ENCODE measurements at places on chromosomes 1 and 21. TPM values are rescaled to one million over a fixed set of nuclear protein-coding genes. Genes with fewer than 3 reads are reported as not detected.

Gene FNBP1L
- 40.6 TPM for total RNA-seq

- peaks cover 48% of the 10 kb centered on the region for H3K36me3 ChIP-seq
- no peak overlapping the region for H3K27ac ChIP-seq
- H3K4me3 ChIP-seq = no peak overlapping the region
- no peaks in the 10 kb centered on the region for H3K4me1 ChIP-seq
Observed at GRCh38 chr1:43590388-43590925, 59.5 kb upstream of the KDM4A start.

GRCh38 chr21:35328856-35329455, 279.9 kb upstream of the RUNX1 start:
- no peaks in the 10 kb centered on the region for H3K27me3 ChIP-seq
- H3K27ac ChIP-seq = no peak overlapping the region
- H3K36me3 ChIP-seq = no peaks in the 10 kb centered on the region
- no peak overlapping the region for H3K4me3 ChIP-seq
- DNase-seq = no peak
- peaks cover 5% of the 10 kb centered on the region for H3K4me1 ChIP-seq

Gene LPAR3
- total RNA-seq = 5.7 TPM

Gene ADCY10
- 0.09 TPM for total RNA-seq

Gene CAMK1G
- 0.56 TPM for total RNA-seq

Gene SLAMF1
- total RNA-seq = 1.4 TPM

DNA sequence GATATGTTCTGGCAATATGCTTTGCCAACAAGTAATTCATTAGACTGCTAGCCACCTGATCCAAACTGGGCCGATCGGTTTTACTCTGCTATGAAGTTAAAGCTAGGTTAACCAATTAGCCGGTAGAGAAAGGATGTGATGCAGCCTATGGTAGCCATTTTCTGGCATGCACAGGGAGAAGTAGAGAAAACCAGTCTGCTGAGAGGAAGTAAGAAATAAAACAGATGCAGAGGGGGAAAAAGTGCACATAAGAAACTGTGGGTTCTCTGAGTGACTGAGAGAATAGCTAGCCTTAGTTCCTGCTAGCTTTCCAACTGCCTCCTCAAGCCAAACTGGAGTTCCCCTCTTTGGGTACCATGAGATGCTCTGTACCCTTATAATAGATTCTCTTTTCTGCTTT, 52.8 kb downstream of the ARID4B start:
- no peak overlapping the region for H3K27ac ChIP-seq
- no peak for DNase-seq
- peaks cover 37% of the 10 kb centered on the region for H3K4me1 ChIP-seq
- H3K36me3 ChIP-seq = no peaks in the 10 kb centered on the region

- no peaks in the 10 kb centered on the region for H3K27me3 ChIP-seq
- H3K27ac ChIP-seq = no peak overlapping the region
- no peak overlapping the region for H3K4me3 ChIP-seq
- H3K4me1 ChIP-seq = no peaks in the 10 kb centered on the region
- DNase-seq = no peak
Observed at GRCh38 chr1:157025385-157025784, 20.2 kb downstream of the ARHGEF11 start.

DNA sequence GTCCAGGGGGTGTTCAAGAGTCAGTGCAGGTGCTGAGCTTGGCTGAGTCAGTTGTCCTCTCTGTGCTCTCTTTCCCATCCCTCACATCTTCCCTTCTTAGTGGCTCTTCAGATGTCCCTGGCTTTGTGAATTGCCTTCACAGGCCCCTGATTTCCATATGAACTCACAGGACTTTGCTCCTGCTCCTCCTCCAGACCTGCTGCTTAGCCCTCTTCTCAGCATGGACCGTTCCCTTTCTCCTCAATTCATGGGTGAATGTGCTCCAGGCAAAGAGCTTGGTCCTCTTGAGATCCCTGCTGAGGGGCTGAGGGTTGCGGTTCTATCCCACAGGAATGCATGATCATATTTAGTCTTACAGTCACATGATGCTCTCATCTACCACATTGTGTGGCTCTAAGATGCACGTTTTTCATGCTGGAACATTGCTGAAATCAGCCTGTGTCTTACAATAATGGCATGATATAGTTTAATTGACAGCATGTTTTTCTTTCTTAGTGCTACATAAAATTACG, 30.5 kb downstream of the CACNA1E start:
- no peak for DNase-seq
- H3K27me3 ChIP-seq = peaks cover 6% of the 10 kb centered on the region
- H3K4me1 ChIP-seq = no peaks in the 10 kb centered on the region
- no peaks in the 10 kb centered on the region for H3K36me3 ChIP-seq

Gene UBE2U
- not detected for total RNA-seq

DNA sequence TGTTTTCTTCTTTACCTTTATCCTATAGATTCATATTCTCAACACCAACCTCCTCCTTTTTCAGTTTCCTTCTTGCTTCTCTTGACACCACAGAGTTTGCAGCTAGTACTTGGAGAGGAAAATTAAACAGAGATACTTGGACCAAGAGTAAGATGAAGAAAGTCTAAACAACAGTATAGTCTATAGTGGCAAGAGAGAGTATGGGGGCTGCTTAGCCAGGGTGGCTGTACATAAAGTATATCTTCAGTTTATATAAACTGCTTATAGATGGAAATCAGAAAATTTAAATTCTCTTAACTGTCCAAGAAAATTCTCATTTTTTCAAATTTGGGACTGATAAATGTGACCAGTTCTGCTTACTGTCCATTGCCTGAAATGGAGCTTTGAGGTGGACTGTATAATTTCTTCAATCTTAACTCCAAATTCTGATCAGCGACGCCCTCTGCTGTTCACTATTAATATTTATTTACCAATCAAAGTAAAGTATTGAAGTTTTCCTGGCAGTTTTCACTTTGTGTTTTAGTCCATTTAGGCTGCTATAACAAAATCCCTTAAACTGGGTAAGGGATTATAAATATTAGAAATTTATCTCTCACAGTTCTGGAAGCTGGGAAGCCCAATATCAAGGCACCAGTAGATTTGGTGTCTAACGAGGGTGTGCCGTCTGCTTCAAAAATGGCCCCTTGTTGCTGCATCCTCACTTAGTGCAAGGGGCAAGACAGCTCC, 14.8 kb upstream of the METTL18 start:
- H3K4me1 ChIP-seq = no peaks in the 10 kb centered on the region
- no peak overlapping the region for H3K27ac ChIP-seq
- H3K36me3 ChIP-seq = peaks cover 31% of the 10 kb centered on the region
- H3K27me3 ChIP-seq = no peaks in the 10 kb centered on the region
- no peak for DNase-seq
- no peak overlapping the region for H3K4me3 ChIP-seq

GRCh38 chr1:242056988-242057744, 58.3 kb upstream of the MAP1LC3C start:
- no peaks in the 10 kb centered on the region for H3K36me3 ChIP-seq
- DNase-seq = no peak
- H3K4me3 ChIP-seq = no peak overlapping the region
- H3K27ac ChIP-seq = no peak overlapping the region

Gene ERRFI1
- total RNA-seq = 65.1 TPM

Gene MYOC
- total RNA-seq = 3.2 TPM

Gene MX2
- total RNA-seq = 35.5 TPM

Gene PEAR1
- total RNA-seq = 14.8 TPM

GRCh38 chr1:54600947-54601721, 22.2 kb downstream of the FAM151A start:
- H3K4me3 ChIP-seq = no peak overlapping the region
- no peaks in the 10 kb centered on the region for H3K36me3 ChIP-seq
- no peaks in the 10 kb centered on the region for H3K4me1 ChIP-seq
- H3K27ac ChIP-seq = no peak overlapping the region
- DNase-seq = no peak
- H3K27me3 ChIP-seq = no peaks in the 10 kb centered on the region

GRCh38 chr1:7401814-7402547, 369.1 kb upstream of the VAMP3 start:
- H3K36me3 ChIP-seq = no peaks in the 10 kb centered on the region
- H3K27me3 ChIP-seq = no peaks in the 10 kb centered on the region
- no peak for DNase-seq
- H3K4me3 ChIP-seq = no peak overlapping the region
- no peaks in the 10 kb centered on the region for H3K4me1 ChIP-seq

Gene CD1C
- total RNA-seq = 3.0 TPM

- H3K4me1 ChIP-seq = no peaks in the 10 kb centered on the region
- no peak for DNase-seq
- H3K36me3 ChIP-seq = no peaks in the 10 kb centered on the region
- no peak overlapping the region for H3K4me3 ChIP-seq
- no peaks in the 10 kb centered on the region for H3K27me3 ChIP-seq
Observed at GRCh38 chr1:66182551-66183178, 351.3 kb upstream of the SGIP1 start.

DNA sequence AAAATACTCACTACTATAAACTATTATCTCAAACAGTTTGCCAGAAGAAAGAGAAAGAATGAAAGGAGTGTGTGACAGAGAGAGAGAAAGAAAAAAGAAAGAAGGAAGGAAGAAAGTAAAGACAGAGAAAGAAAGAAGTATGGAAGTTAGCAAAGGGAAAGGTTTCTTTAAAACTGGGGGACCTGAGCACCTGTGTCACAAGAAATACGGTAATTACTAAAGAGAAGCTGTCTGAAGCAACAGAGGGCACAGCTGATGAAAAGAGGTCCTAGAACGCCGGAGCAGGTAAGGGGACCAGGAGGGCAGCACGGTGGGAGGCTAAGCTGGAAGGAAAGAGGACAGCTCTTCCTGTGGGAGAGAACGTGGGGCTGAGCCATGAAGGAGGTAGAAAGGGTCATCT, 163.6 kb downstream of the DSCAM start:
- no peak overlapping the region for H3K27ac ChIP-seq
- H3K27me3 ChIP-seq = no peaks in the 10 kb centered on the region
- no peaks in the 10 kb centered on the region for H3K4me1 ChIP-seq
- no peak overlapping the region for H3K4me3 ChIP-seq

Gene DPT
- 18.6 TPM for total RNA-seq

GRCh38 chr1:198771563-198772153, 132.8 kb downstream of the PTPRC start:
- no peaks in the 10 kb centered on the region for H3K36me3 ChIP-seq
- peaks cover 4% of the 10 kb centered on the region for H3K4me1 ChIP-seq
